Neural progenitor cell (in vitro differentiated cells): ENCODE measurements at places on chromosomes 13 and 19. TPM values are rescaled to one million over a fixed set of nuclear protein-coding genes. Genes with fewer than 3 reads are reported as not detected.
A peak's percentile ranks its signal among the peaks of the same experiment; 100 is the strongest.

GRCh38 chr19:50039968-50040367, 14.2 kb downstream of the ZNF473 start:
- no peak for DNase-seq
- H3K4me1 ChIP-seq: no peaks in the 10 kb centered on the region
- no peaks in the 10 kb centered on the region for H3K27me3 ChIP-seq
- H3K4me3 ChIP-seq: no peak overlapping the region
- H3K27ac ChIP-seq: no peak overlapping the region

GRCh38 chr13:76783798-76784197, 102.4 kb downstream of the KCTD12 start:
- no peaks in the 10 kb centered on the region for H3K4me1 ChIP-seq
- no peak overlapping the region for H3K27ac ChIP-seq
- no peaks in the 10 kb centered on the region for H3K36me3 ChIP-seq
- no peaks in the 10 kb centered on the region for H3K27me3 ChIP-seq
- peak; percentile 4 for DNase-seq

- H3K27me3 ChIP-seq: no peaks in the 10 kb centered on the region
- no peaks in the 10 kb centered on the region for H3K4me1 ChIP-seq
- H3K4me3 ChIP-seq: no peak overlapping the region
- H3K27ac ChIP-seq: no peak overlapping the region
- H3K36me3 ChIP-seq: no peaks in the 10 kb centered on the region
These were observed 7.7 kb upstream of the ZNF613 start for GRCh38 chr19:51919606-51920005.

PSG11 gene
- total RNA-seq: not detected in 2 replicates

TNFRSF19 gene
- total RNA-seq: 21.4 and 31.7 TPM in 2 replicates

DNA sequence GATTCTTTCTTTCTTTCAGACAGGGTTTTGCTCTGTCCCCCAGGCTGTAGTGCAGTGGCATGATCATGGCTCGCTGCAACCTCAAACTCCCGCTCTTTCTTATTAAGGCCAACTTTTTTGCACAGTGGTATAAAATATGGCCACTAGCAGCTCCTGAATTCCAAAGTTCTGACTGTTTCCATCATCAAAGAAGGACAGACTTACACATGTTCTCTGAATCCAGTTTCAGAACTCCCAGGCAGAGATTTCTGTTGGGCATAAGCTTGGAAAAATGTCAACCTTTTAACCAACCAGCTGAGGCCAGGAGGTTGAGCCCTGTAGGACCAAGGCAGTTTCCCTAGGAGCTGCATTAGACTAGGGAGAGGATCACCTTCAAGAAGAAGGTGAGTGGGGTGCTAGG, 184.1 kb downstream of the HS6ST3 start:
- no peaks in the 10 kb centered on the region for H3K4me1 ChIP-seq
- DNase-seq: no peak

DNA sequence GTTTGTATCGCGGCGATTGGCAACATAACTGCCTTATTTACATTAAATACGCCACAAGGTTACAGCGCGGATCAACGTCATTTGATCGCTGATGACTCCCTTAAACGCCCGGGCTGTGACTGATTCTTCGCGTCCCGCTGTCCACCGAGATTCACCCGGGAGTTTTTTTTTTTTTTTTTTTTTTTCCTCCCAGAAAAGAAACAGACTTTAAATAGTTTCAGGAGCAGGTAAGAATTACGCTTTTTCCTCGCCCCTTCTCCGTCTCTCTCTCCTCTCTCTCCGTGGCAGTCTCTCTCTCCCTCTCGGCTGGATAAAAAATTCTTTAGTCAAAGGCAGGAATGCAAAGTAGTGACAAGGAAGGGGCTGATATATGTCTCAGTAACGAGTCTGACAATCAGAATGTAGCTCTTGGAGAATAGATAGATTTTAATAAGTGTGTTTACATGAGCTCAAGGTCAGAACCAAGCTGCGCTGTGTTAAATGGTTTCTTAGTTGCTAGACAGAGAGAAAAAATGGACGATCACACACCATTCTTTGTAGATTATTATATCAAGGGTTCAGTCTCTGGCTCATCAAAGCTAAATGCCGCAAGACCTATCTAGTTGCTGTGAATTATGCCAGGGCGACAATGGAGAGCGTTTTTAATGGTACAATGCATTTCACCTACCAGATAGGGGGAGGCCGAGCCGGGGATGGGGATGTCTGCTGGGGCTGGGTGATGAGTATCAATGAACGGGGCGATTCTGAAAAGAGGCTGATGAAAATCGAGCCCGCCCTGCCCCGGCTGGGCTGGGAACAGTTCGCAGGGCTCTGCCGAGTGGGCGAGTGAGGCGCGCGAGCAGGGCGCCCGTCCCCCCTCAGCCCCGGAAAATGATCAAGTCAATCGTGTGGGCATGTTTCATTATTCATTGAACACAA, 147.2 kb upstream of the ZNF536 start:
- no peaks in the 10 kb centered on the region for H3K36me3 ChIP-seq
- H3K27me3 ChIP-seq: peaks cover 95% of the 10 kb centered on the region
- H3K27ac ChIP-seq: no peak overlapping the region

PLEKHA4 gene
- total RNA-seq: 6.2 and 6.3 TPM in 2 replicates
